ENCODE measurements at places on chromosomes 5 and 9.

DNA sequence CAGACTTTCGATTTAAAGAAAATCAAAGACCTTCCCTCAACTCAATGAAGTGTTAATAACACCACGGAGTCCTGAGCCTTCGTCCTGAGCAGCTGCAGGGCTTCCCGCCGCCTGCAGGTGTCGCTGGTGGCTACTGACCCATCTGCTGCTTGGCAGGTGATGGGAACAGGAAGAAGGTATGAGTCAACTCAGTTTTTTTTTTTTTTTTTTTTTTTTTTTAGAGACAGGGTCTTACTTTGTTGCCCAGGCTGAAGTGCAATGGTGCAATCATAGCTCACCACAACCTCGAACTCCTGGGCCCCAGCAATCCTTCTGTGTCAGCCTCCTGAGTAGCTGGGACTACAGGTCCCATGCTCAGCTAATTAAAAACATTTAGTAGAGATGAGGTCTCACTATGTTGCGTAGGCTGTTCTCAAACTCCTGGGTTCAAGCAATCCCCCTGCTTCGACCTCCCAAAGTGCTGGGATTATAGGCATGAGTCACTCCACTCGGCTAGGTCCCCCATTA is 185.7 kb upstream of the IL12B start:
- DNase-seq, result no peak

GRCh38 chr5:42120070-42120469 is 195.0 kb downstream of the FBXO4 start:
- no peak for DNase-seq

DNA sequence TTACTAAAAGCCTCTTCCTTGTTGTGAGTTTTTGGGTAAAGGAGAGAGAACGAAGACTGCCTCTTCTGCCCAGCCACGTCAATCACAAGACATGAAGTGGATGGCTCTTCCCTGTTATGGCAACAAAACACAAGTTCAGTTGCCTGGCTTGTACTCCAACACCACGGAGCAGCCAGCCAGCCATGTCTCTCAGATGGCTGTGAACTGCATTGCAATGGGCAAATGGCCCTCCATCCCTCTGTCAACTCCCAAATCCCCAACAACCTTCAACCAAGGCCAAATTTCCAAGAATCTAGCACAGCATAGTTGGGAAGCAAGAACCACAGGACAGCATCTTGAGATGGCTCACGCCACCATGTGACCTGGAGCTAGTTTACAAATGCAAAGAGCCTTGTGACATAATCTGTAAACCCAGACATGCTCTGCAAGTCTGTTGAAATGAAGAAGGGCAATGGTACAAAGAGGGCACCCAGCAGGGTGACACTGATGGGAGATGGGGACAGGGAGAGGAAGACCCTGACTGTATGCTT is 53.9 kb downstream of the ZNF366 start:
- no peak for DNase-seq

DNA sequence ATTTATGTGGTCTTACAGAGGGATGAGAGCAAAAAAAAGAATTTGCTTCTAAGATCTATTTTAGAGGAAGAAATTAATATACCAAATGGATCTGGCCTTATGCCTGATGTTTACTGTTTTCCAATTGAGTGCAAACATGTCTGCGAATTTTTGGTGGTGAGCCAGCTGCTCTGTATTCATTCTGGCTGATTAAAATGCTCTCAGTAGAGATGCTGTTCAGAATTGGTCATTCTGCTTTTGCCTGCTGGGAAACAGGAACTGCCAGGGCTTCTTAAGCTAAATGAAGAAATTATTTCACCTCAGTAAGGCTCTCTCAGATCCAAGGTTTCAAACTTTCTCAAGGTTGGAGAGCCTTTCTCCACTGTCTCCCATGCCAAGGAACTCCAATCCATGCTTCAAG is 132.0 kb upstream of the SV2C start:
- no peak for DNase-seq

- no peak for DNase-seq
Observed at GRCh38 chr9:131734165-131734610, 5.7 kb downstream of the RAPGEF1 start.

DNA sequence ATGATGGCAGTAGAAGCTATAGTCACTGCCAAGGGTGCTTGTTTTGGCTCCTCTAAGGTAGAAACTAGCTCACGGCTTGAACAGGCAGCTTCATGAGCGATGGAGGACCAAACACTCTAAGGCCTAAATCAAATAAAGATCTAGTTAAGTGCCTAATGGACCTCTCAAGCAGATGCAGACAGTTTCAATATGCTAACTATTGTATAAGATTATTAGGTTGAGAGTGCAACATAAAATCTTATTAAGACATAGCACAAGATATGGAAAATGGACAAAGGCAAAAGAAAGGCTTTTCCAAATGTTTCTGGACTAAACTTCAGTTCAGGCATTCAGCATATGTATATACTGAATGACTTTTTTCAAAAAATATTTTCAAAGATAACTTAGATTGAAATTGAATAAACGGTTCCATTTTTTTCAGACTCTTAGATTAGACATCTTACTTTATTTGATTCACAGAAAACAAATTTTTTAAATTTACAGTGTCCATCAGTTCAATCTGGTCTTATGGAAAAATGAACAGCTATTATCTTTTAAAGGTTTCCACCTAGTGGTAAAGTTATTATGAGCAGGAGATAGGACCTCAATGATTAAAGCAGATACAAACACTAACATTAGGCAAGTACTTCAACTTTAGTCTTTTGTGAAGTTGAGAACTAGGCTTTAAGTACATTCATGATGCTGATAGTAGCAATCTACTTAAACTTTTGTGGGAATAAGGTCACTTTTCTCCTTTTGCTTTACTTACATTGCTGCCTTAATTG is 1167.7 kb downstream of the MAT2B start:
- no peak for DNase-seq

DNA sequence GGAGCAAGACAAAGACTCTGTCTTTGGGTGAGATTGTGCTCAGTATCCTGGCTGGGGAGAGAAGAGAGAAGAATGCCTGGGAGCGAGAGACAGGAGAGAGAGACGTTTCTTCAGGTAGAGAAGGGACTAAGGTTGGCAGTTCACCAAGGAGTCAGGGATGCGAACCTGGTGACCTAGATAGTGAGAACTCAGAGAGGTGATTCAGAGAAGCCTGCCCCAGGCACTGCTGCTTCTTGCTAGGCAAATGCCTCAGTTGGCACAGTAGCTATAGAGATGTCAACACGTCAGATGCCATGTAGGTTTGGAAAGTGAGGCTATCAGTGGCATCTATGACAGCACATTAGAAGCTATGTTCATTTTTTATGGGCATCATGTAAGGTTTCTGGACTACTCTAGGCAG is 231.6 kb upstream of the VLDLR start:
- DNase-seq, result no peak

DNA sequence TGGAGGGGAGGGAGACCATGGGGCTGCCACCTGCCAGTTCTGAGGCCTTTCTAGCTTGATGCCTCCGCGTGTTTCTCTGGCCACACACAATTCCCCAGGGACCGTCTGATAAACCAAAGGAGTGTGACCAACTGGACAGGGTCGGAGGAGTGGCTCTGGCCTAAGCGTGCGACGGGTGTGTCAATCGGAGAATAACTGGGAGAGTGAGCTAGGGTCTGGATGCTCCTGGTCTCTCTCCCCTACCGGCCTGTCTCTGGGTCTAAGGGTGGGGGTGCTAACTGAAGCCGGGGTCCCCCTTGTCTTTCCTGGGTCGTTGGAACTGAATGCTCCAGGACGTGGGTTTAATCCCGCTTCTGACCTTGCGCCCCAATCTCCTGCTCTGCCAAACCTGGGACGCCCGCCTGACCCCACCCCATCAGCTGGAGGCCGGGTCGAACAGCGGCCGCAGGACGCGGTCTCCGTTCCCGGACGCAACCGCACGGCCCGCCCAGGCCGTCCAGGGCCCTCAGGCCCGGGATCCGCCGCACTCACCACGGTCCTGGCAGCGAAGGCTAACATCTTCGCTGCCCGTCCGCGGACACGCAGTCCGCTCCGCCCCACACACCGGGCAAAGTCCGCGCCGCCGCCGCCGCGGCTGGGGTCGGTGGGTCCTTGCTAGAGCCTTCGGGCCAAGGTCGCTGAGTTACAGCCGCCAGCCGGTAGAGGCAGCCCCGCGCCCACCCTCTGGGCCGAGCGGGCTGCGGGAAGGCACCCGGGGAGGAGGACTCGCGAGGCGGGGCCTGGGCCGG is 447 bp downstream of the CRAT start:
- DNase-seq, result no peak

GRCh38 chr5:44770780-44771717 is 37.7 kb upstream of the MRPS30 start:
- DNase-seq, result no peak

- DNase-seq, result no peak
Observed at GRCh38 chr5:176732306-176732705, 78.1 kb upstream of the UNC5A start.

GRCh38 chr5:111758284-111758628 is 1.3 kb upstream of the NREP start:
- no peak for DNase-seq

DNA sequence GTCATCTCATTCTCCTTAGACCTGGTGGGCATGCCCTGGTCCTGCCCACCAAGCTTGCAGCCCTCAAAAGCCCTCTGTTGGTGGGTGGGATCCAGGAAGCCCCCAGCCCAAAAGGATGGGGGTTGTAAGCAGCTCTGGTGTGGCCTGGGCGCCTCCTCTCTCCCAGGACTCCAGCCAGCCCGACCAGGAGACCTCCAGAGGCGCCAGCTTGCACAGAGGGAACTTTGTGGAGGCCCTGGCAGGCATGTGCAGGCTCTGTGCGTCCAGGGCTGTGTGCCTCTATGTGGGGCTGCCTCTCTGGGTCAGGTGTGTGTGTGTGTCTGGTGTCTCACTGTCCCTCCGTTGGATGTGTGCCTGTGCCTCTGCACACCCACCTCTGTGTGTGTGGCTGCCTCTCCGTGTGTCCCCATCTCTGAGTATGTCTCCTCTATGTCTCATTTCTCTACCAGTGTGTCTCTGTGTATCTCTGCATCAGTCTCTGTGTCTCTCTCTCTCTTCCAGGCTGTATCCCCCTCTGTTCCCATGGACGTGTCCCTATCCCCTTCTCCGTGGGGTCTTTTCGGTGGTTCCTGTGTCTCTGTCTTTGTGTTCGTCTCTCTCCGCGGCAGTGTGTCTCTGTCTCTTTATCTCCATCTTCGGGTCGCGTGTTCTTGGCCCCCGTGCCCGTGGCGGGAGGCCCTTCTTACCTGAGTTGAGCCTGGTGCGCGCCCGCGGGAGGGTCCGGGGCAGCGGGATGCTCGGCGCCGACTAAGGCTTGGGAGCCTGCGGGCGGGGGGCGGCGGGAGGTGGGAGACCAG is 501 bp downstream of the ENHO start:
- no peak for DNase-seq

- DNase-seq, result no peak
Observed at GRCh38 chr9:97710356-97711222, 13.4 kb upstream of the XPA start.

- no peak for DNase-seq
Observed at GRCh38 chr5:159567461-159567860, 237.2 kb upstream of the IL12B start.

DNA sequence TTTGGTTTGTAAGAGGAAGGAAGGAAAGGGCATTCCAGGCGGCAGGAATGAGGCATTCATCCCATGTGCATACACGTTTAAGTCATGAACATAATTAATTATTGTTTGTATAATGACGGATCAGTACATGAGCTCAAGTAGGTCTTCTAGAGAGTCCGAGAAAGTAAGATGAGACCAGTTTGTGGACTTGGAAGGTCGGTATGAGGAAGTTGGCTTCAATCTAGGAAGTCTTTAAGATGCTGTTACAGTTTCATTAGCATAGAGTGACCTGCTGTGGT is 2.1 kb downstream of the GTF3C4 start:
- no peak for DNase-seq

Data from cortex of kidney (tissue), 1 donor.